ENCODE measurements at places on chromosomes 11 and 22.

DNA sequence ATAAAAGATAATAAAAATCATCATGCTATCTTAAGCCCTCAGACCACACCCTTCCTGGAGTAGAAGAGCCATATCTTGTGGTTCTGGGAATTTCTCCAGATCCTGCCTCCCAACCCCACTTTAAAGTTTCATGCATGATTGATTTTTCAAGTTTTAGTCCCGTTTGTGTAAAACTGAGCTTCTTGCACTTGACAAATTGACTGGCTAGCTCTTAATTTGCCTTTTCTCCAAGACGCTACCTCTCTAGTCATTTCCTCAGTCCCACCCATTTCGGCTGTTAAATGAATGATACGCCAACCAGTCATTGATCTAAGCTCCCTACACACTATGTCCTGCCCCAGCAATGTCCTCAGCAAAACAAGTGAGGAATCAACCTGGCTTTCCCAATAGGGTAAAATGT is 71.8 kb upstream of the TEAD1 start:
- peak; percentile 55 for DNase-seq

DNA sequence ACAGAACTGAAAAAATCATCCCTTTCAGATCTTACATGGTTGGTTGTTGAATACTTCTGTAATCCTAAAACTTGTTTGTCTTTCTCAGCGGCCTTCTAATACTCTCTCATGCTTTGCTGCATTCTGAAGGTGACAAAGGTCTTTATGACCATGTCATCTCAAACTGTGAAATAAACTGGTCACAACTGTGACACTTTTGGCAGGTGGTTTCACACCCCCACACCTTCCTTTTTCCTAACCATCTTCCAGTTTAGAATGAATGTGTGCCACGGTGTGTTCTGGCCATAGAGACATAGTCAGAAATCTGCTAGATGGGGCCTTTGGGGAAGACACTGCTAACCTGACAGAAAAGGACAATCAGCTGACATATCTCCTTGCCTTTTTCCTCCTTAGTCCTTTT is 14.7 kb upstream of the RFPL3 start:
- DNase-seq = no peak

DNA sequence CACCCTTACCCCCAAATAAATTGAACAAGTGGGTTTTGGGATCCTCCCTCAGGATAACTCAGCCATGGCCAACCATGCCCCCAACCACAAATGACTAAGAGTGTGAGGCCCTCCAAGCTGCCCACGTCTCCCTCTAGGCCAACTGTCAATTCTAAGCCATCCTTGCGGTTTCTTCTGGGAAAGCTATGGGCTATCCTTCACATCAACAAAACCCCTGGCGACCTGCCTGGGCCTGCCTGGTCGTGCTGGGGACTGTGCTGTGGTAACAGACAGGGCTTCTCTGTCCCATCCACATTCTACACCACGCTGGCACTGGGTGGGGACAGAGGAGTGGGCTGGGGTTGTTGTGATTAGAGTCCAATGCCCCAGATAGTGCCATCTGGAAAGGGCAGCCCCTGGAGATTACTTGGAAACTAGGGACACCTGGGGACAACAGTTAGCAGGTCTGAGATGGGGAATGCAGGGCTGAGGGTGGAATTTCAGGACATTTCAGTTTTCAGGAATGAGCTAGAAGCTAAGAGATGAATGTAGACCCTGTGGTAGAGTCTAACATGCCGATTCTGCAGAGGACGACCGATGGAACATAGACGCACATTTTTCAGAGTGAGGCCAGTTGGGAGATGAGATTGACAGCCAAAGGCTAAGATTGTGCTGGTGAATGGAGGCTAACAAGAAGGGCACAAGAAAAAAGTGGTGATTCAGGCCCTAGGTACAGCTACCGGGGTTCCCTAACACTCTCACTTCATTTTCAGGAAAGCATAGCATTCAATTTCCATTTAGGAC is 131.9 kb downstream of the RASSF10 start:
- DNase-seq = peak; percentile 79

DNA sequence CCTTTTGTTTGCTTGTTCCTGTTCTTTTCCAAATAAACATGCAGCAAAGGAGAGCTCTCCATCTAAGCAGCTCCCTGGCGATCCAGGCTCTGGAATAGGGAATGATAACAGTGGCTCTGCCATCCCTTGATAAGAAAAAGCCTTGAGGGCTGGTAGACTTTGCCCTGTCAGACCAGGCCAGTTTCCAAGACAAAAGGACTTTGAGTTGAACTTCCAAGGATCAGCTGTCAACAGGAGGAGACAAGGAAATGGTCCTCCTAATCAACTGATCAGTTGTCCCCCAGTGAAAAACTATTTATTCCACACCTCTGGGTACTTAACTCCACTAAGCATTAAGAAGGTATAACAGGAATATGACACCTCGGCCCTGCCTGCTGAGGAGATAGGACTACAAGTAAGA is 127.8 kb downstream of the PARVA start:
- no peak for DNase-seq

DNA sequence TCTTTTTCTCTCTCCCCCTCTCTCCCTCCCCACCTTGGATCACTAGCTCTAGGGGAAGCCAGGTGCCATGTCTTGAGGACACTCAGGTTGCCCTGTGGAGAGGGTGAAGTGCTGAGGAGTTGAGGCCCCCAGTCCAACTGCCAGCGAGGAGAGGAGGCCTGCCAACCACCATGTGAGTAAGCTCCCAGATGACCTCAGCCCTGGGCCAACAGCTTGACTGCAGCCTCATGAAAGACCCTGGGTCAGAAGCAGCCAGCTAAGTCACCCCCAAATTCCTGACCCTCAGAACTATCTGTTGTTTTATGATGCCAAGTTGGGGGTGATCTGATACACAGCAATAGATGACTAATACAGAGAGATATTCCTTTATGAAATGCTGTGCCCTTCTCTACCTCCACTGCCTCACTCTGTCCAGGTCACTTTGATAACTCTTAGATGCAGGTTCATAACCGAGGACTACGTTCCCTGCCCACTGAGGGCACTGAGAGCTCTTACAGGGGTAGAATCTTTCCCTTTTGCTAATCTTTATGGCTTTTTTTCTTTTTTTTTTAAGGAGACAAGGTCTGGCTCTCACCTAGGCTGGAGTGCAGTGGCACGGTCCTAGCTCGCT is 8.0 kb downstream of the ARFGAP3 start:
- no peak for DNase-seq

DNA sequence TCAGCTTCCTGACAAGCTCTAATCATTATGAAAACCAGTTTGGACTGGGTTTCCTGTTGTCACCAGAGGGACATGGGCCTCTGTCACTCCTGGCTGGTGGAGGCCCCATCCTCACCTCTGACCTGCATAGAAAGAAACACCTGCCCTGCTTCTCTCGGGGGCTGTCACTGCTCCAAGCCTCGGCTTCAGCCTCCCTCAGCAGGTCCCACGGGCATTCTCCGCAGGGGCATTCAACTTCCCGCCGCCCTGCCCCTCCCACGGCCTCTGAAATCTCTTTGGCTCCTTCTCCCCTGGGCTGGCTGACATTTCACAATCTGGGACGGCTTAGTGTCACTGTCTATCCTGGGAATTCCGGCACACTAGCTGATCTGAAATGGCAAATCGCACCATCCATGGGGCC is 257.9 kb downstream of the CTTN start:
- no peak for DNase-seq

GRCh38 chr11:5348551-5349194 is 2.6 kb upstream of the OR51B6 start:
- no peak for DNase-seq

DNA sequence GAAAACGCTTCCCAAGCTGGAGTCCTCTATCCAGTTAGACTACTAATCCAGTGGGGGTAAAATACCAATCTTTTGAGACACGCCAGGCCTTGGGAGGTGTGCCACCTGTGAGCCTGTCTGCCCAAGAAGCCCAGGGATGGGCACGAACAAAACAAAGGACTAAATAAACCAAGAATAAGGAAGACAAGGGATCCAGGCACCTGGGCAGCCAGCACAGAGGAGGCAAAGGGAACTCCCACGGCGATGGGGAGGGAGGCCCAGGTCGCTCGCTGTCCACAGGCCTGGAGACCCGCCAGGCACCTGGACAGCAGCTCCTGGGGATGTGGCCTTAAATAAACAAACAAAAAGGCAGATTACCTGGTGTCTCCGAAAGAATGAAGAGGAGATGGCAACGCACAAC is 31.4 kb downstream of the LRFN4 start:
- no peak for DNase-seq

DNA sequence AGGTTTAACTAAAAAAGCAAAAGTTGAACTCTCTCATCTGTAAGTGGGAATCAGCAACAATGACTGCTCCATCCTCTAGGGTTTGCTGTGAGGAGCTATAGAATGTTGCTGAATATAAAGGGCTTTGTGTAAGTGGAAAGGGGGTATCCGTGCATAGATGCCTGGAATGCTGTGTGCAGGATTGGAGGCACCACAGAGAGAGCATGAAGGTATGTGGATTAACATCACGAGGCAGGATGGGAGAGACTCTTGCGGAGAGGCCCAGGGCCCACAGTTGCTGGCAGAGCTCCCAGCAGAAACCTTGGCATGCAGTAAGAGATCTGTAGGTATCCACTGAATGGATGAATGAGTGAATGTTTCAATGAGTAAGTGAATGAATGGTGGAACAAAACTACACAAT is 298.7 kb upstream of the DDI1 start:
- DNase-seq = no peak

DNA sequence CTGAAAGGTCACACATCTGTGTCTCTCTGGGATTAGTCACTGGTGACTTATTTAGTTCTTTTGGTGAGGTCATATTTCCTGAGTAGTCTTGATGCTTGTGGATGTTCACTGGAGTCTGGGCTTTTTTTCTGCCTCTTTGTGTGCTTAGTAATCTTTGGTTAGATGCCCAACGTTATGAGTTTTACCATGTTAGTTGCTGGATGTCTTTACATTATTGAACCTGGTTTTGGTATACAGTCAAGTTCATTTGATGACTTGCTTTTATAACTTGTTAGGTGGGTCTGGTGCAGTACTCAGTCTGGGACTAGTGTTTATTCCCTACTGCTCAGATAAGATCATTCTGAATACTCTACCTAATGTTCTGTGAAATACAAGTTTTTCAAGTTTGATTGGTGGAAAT is 26.2 kb upstream of the SLC37A2 start:
- no peak for DNase-seq

- no peak for DNase-seq
Measured at GRCh38 chr11:45042560-45042959, 91.9 kb upstream of the TP53I11 start.

- DNase-seq = peak; percentile 17
Measured at GRCh38 chr22:31489632-31490495, at the start of gene EIF4ENIF1. Gene EIF4ENIF1, minus strand, starts transcription at chr22:31489842. Its CDS starts 1,124 bp downstream, at chr22:31488718.
